Kidney tubule cell (primary cell): ENCODE measurements at places on chromosomes 7 and 10.

DNA sequence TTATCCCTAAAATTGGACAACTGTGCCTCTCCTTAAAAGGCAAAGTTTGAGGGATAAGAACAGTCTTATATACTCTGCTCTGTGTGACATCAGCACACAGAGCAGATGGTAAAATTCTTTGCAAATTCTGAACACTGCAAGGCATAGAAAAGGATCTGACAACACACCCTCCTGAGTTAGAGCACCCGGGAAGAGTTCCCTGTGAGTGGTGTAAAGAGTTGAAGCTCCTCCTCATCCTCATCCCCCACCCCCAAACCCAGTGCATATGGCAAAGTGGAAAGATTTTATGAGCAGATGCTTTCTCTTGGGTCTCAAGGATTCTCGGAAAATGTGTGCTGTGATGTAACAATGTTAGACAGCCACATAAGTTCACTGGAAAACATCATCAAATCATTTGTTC, 40.0 kb upstream of the DGKI start:
- no peak for DNase-seq

DNA sequence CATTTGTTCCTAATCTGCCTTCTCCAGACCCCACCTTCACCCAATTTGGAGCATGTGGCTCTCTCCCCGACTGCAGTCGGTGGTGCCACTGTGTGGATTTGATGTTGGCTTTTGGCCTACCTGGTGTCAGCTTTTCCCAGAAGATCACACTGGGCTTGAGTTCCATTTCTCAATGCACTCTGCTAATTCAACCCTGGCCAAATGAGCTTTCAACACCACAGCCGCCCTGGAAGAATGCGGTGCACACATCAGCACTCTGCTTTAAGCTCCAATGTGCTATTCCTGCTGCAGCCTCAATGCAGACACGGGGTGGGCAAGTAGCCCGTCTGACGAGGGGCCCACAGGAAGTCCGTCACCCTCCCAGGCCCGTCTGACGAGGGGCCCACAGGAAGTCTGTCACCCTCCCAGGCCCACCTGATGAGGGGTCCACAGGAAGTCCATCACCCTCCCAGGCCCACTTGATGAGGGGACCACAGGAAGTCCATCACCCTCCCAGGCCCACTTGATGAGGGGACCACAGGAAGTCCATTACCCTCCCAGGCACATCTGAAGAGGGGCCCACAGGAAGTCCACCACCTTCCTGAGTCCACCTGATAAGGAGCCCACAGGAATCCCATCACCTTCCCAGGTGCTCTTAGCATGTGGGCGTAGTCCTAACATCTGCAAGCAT, 64.4 kb downstream of the ASB13 start:
- DNase-seq = no peak

GRCh38 chr10:126331101-126331500, 57.2 kb downstream of the ADAM12 start:
- DNase-seq = peak; percentile 43

DNA sequence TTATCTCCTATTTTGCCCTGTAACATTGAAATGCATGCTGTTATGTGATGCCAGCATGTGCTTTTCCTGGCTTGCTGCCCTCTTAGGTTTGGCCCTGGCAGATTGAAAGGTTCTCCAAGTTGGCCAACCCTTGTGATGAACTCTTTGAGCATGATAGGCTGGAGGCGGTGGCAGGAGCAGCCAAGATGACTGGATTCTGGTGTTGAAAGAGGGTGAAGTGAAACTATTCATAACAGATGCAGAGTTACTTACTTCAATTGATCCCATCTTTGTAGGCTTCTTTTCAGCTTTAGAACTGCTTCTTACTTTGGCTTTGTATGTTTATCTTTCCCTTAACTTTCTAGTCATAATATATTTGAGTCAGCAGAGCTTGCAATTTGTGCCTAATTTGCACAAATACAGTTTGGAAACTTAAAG, 57.6 kb downstream of the BICC1 start:
- DNase-seq = no peak

DNA sequence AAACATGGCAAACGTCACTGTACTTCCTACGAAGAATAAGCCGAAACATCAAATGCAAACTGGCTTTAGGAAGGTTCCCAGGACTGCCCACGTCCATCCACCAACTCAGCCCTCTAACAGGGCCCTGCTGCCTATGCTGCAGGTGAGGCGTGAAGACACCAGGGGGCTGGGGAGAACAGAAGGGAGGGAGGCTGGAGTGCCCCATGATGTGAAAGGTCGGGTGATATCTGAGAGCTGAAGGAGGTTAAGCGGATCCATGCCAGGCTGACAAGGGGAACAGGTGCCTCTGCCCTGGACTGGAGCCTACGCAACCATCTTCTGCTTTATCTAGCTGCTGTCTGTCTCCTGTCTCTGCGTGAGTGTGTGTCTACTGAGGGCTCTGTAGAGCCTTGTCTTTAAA, 40.2 kb upstream of the ATP6V0A4 start:
- no peak for DNase-seq

- DNase-seq = no peak
These were observed 6.3 kb downstream of the ACTL6B start for GRCh38 chr7:100649826-100650565.

DNA sequence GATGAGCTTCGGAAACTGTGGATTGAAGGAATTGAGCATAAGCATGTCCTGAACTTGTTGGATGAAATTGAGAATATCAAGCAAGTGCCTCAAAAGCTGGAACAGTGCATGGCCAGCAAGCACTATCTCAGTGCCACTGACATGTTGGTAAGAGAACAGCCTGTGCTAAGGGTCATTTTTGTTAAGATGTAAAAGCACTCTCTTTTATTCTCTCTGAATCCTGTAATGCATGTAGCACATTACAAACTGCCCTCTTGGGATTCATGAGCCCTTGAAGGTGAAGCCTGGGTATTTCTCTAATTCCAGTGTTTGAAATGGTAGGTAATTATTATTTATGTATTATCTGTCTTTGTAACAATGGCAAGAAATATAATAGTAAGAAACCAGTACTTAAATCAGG, 36.1 kb downstream of the EXOC4 start:
- DNase-seq = no peak

GRCh38 chr7:1985042-1985441, 247.7 kb downstream of the MAD1L1 start:
- DNase-seq = no peak

- no peak for DNase-seq
These were observed 270.1 kb downstream of the ARL4A start for GRCh38 chr7:12957487-12957886.

DNA sequence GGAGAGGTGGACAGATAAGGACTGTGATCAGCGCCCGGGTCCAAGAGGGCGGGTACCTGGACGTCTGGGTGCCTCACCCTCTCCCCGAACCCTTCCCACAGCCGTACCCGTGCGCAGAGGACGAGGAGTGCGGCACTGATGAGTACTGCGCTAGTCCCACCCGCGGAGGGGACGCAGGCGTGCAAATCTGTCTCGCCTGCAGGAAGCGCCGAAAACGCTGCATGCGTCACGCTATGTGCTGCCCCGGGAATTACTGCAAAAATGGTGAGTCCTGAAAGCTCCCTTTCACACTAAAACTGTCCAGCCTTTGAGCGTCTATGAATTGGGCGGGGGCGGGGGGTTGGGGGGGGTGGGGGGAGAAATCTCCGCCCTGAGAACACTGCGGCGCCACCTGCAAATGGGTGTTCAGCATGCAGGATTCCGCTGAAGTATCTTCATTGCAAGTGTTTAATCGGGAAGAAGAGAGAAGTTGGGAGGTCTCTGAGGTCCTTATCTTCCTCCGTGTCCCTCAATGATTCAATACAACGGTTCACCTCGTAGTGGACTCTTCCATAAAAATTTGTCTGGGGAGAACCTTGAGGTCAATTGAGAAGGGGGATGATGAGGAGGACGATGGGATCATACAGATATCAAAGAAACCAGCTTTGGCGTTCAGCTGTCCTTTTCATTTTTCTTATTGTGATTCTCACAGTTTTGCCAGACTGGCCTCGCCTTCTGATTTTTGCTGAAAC, 906 bp downstream of the DKK1 start:
- DNase-seq = peak; percentile 16
